ENCODE measurements at places on chromosomes 16 and 17.

DNA sequence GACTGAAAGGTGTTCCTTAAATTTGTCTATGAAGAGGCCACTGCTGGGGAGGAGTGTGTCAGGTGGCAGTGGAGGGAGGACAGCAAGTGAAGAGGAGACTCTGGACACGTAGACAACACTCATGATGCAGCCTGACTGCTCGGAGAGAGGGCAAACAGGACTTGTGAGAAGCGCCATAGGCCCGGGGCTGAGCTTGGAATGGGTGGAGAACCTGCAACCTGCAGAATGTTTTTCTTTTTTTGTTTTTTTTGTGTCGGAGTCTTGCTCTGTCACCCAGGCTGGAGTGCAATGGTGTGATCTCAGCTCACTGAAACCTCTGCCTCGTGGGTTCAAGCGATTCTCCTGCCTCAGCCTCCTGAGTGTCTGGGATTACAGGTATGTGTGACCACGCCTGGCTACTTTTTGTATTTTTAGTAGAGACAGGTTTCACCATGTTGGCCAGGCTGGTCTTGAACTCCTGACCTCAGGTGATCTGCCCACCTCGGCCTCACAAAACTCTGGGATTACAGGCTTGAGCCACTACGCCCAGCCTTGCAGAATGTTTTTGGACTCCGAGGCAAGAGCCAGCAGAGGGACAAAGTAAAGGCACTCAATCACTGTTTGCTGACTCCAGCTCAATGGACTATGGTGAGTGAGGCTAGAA lies 18.9 kb upstream of the C17orf58 start:
- no peak for DNase-seq

DNA sequence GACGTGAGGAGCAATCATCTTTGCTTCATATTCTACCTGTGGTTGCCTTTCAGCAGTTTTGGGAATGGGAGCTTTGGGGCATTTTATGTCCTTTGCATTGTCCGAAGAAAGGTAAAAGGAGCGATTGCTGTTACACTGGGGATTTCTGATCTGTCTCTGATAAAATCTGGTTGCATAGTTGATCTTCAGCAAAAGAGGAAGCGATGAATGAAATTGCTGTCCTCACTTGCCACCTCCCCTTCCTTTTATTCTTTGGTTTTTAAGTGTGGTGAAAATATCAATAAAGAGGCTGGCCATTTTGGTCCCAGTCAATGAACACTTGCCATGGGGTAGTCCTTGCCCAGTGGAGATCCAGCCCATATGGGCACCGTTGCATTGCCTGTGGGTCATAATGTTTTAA lies 236.8 kb downstream of the MSI2 start:
- no peak for DNase-seq

- no peak for DNase-seq
Observed at GRCh38 chr17:82794781-82795482, 43.1 kb downstream of the TBCD start.

DNA sequence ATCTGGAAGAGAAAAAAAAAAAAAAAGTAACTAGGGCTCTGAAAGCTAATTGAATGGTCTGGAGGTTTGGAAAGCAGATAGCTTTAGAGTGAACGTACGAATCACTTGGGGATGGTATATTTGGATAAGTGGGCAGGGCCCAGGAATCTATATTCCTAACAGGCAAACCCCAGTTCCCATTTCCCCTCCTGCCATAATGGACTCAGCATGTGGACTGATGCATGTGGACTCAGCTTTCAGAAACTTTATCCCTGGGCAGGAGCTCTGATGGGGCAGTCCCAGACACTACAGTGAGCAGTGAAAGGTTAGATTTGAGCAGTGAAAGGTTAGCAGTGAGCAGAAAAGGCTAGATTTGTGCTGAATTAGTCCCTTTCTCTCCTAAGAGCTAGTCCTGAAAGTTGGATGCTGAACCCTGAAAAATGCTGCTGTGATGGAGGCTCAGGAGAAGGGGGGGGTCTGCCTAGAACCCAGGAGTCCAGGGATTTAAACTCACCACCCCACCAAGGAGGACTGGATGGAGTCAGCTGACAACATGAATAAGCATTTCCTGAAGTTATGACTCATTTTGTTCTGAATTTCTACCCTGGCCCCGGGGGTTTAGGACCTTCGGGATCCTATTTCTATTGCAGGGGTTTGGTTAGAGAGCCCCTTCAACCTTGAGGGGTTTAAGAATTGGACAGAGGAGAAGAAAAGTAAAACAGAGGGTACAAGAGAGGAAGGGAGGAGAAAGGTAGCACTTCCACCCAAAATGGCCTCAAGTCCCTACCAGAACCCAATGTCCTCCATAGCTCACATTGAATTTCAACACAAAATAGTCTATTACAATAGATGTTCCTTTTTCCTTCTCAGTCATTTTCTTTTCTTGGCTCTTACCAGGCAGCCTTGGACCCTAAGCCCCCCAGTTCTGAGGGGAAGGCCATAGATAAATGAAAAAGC lies 10.3 kb upstream of the FZD2 start:
- DNase-seq: no peak

DNA sequence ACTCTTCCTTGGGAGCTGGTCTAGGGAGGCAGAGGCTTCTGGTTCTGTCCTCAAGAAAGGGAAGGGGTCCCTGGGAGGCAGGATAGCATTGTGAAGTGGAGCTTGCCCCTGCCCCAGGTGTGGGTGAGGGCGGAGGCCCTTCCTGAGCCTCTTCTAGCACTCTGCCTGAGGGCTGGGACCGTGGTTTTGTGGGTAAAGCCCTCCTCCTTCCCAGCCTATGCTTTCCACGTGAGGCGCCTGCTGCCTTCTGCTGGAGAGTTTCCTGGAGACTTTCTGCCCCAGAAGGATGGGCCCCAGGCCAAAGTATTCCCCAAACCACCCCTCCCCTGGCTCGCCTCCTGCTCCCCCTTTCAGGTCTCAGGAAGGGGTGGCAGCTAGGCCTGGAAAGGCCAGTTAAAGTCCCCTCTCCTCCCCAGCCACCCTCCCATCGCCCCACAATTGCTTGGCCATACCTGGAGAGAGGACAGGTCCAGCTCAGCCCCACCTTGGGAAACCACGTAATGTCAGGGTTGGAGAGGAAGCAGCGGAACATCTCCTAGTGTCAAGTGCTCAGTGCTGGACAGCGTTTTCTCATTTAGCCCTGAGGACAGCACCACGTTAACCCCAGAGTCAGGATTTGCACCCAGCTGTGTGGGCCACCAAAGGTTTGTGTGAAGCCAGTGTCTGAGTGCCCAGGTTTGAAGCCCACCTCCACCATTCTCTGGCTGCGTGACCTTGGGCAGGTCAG lies 5.6 kb downstream of the SBK1 start:
- DNase-seq: no peak

Data from activated naive CD4-positive, alpha-beta T cell treated with Interleukin-2 at 50 U/mL for 16 hours (primary cell).